ENCODE measurements at places on chromosomes 11 and 22.

GRCh38 chr11:68549789-68550484, 89.4 kb downstream of the PPP6R3 start:
- no peak for DNase-seq

- peak; percentile 15 for DNase-seq
Observed at GRCh38 chr11:16737818-16738192, 642 bp upstream of the C11orf58 start.

GRCh38 chr11:130553306-130553705, 104.9 kb downstream of the ADAMTS15 start:
- DNase-seq: no peak

GRCh38 chr11:2310073-2310785, 8.4 kb downstream of the TSPAN32 start:
- no peak for DNase-seq

DNA sequence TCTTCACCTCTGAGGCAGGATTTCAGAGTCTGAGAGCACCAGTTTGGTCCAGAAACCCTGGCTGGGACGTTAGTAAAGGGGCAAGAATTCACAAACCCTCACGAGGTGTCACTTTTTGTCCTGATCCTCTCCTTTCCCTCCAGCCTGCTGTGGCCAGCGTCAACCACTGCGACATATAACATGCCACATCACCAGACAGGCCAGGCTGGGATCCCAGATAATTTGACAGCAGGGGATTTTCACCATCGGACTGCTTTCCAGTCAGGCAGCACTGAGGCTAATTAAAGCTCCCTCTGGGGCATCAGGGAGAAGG, 36.8 kb upstream of the RBFOX2 start:
- no peak for DNase-seq

DNA sequence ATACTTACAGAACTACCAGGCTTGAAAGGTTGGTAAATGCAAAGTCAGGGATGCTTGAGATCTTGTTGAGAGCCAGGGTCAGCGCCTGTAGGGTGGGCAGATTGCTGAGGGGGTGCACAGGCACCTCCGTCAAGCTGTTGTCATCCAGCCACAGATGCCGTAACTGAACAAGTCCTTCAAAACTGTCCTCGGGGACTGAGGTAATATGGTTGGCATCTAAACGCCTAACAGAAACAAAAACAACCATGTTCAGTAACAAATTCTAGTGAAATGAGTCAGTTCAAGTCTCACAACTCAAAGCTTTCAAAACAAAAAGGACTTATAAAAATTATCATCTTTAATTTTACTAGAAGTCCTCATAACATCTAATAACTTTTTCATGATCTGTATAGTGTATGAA, 22.2 kb upstream of the CCDC34 start:
- no peak for DNase-seq
